ENCODE measurements at places on chromosomes 2 and 18.

DNA sequence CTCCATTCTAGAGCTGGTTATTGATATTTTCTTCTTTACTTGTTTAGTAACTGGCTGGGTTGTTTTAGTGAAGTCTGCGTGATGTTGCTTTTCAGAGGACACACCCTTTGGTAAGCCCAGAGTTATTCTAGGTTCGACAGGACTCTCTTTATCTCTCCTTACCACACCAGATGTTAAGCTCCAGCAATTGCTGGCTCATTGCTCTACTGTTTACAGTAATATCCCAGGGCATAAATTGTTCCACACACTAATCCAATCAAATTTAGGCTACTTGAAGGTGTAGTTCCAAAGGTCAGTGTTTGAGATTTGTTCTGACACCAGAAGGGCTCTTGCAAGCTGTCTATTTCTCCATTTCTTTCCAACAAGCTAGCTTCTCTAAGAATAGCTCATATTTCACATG lies 506.6 kb downstream of the NR4A2 start:
- H3K27me3 ChIP-seq, result no peaks in the 10 kb centered on the region
- no peak for DNase-seq
- no peaks in the 10 kb centered on the region for H3K36me3 ChIP-seq
- H3K4me1 ChIP-seq, result no peaks in the 10 kb centered on the region

- no peaks in the 10 kb centered on the region for H3K36me3 ChIP-seq
- H3K27ac ChIP-seq, result no peak overlapping the region
- peaks cover 5% of the 10 kb centered on the region for H3K27me3 ChIP-seq
- peaks cover 9% of the 10 kb centered on the region for H3K4me1 ChIP-seq
- no peak overlapping the region for H3K4me3 ChIP-seq
Observed at GRCh38 chr2:10478916-10479315, 30.8 kb upstream of the ODC1 start.

- H3K27ac ChIP-seq, result no peak overlapping the region
- no peaks in the 10 kb centered on the region for H3K4me1 ChIP-seq
- DNase-seq, result no peak
Observed at GRCh38 chr2:86686460-86686859, 33.6 kb upstream of the RMND5A start.

DNA sequence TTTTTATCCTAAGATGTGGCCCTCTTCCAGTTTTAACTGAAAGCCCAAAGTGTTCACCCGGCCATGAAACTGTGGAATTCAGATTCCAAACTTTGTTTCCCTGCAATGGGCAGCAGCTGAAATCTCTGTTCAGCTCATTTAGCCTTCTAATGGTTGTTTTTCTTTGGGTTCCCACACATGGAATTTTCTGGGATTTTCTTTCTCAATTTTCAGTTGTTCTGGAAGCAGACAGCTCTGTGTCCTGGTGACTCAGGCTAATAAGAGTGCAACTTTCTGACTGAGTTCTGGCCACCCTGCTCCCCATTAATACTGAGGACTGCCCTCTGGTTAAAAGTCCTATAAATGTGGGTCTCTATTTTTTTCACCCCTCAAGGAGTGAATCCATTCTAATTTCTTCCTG lies 78.5 kb downstream of the PMS1 start:
- H3K27ac ChIP-seq, result no peak overlapping the region
- no peaks in the 10 kb centered on the region for H3K4me1 ChIP-seq
- H3K36me3 ChIP-seq, result peaks cover 28% of the 10 kb centered on the region
- DNase-seq, result no peak
- no peaks in the 10 kb centered on the region for H3K27me3 ChIP-seq
- H3K4me3 ChIP-seq, result no peak overlapping the region

DNA sequence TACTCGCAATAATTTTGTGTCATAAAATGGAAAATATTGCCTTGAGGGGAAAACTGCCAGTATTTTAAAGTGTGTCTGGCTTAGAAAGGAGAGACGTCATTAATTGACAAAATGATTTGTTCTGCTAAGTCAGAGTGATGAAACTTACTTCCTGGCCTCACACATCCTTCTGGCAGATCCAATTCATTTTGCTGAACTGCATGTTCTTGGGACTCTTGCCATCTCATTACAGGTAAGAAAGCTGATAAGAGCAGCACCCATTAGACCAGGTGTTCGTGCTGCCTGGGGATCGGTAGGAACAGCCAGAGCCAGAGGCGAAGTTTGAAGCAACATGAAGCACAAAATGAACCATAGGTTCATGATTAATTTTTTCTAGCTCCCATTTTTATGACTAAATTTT lies 38.0 kb downstream of the KCNE4 start:
- H3K4me1 ChIP-seq, result no peaks in the 10 kb centered on the region
- DNase-seq, result no peak

DNA sequence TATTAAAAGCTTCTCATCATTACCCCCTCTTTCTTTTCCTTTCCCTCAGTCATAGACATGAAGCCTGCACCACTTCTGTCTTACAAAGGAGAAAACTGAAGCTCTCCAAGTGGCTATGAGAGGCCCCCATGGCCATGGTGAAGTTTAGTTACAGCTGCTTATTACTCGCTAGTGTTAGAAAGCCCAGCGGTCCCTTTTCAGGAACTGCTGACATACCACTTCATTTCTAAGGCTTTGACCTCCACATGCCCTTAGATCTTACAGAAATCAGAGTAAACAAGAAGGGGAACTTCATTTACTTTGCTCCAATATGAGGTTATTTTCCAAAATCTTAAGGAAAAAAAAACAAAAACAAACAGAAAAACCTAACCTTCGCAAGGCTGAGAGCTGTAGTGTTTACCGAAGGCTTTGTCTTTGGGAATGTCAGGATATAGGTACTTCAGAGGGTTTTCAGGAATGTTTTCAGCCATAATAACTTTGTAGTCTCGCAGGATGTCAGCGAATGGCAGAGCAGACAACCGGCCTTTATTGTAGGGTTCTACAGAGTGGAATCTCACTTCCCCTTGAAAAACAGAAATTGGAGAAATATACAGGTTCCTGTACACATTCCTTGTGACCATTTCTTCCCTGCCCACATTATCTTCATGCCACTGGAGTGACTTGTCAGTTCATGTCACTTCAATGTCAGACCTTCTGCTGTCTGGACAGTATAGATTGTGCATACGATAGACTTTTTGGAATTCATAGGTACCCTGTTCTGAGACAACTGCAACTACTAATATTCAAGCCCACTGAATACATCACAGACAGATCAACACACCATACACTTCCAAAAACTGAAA lies 18.8 kb upstream of the STAT1 start:
- H3K27ac ChIP-seq, result no peak overlapping the region
- peaks cover 38% of the 10 kb centered on the region for H3K36me3 ChIP-seq
- no peak overlapping the region for H3K4me3 ChIP-seq
- peaks cover 5% of the 10 kb centered on the region for H3K27me3 ChIP-seq

DNA sequence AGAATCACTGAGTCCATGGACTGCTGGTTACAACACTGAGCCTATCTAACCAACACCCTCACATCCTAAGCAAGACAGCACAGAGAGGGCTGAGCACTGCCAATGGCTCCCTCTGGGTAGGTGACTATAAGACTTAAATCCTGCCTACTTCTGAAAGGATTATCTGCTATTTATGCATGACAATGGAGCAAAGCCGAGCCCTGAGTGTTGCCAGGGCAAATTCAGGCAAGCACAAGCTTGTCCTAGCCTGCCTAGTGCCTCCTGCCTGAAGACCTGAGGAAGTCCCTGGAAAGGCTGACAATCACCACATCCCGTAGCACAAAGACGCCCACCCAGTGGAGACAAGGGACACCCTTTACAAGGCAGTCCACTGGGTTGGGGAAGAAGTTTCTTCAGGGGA lies 129.7 kb downstream of the OSR1 start:
- H3K4me1 ChIP-seq, result no peaks in the 10 kb centered on the region
- no peaks in the 10 kb centered on the region for H3K36me3 ChIP-seq
- no peaks in the 10 kb centered on the region for H3K27me3 ChIP-seq
- no peak overlapping the region for H3K4me3 ChIP-seq
- H3K27ac ChIP-seq, result no peak overlapping the region

- H3K4me1 ChIP-seq, result peaks cover 29% of the 10 kb centered on the region
- H3K36me3 ChIP-seq, result peaks cover 4% of the 10 kb centered on the region
- peak overlapping the region; percentile 87 for H3K4me3 ChIP-seq
- H3K27ac ChIP-seq, result peak overlapping the region; percentile 56
- H3K27me3 ChIP-seq, result peaks cover 10% of the 10 kb centered on the region
Observed at GRCh38 chr2:144522897-144523595, 3.1 kb upstream of the ZEB2 start.

GRCh38 chr2:150517951-150518680 lies 30.6 kb upstream of the RND3 start:
- no peaks in the 10 kb centered on the region for H3K4me1 ChIP-seq
- no peaks in the 10 kb centered on the region for H3K27me3 ChIP-seq
- H3K36me3 ChIP-seq, result no peaks in the 10 kb centered on the region
- no peak overlapping the region for H3K4me3 ChIP-seq

- peaks cover 44% of the 10 kb centered on the region for H3K36me3 ChIP-seq
- no peaks in the 10 kb centered on the region for H3K27me3 ChIP-seq
- H3K27ac ChIP-seq, result peak overlapping the region; percentile 94
- peaks cover 28% of the 10 kb centered on the region for H3K4me1 ChIP-seq
- DNase-seq, result peak; percentile 80
- H3K4me3 ChIP-seq, result peak overlapping the region; percentile 66
Observed at GRCh38 chr2:113886479-113887008, 3.3 kb upstream of the ACTR3 start.

GRCh38 chr2:190162851-190163250 lies 100.3 kb upstream of the MSTN start:
- DNase-seq, result no peak
- no peaks in the 10 kb centered on the region for H3K27me3 ChIP-seq
- peaks cover 2% of the 10 kb centered on the region for H3K36me3 ChIP-seq
- no peak overlapping the region for H3K27ac ChIP-seq
- H3K4me3 ChIP-seq, result no peak overlapping the region

DNA sequence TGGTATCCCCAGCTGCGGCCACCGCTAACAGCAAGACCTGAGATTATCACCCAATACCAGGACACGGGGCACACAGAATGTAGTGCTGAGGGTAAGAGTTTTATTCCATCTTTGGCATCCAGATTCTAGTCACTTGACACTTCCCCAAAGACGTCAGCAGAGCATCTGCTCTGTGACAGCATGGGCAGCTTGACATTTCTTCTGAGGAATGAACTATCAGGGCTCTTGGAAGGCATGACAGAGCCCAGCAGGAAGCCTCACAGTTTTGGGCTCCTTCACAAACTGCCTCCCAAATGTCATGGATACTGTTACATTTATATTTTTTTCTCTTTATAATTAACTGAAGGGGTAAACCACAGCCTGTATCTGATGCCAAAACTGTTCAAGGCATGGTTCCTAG lies 1010.7 kb downstream of the TDRD15 start:
- no peak overlapping the region for H3K27ac ChIP-seq
- no peaks in the 10 kb centered on the region for H3K36me3 ChIP-seq
- no peaks in the 10 kb centered on the region for H3K27me3 ChIP-seq
- no peak for DNase-seq

DNA sequence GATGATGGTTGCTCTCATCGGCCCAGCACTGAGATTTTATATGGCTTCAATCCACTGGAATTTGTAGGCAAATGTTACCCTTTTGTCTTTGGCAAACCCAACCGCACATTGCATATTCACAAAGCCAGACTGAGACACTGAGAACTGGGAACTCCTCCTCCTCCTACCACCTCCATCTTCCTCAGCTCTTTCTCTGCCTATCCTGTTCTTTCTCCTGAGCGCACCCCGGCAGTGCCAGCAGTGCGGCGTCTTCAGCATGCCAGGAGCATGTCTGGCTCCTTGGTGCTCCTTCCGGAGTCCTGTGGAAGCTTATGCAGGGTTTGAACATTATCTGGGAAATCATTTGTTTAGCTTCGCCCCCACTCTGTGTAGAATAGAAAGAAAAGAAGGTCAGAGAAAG lies 50.8 kb downstream of the TRIB2 start:
- H3K4me3 ChIP-seq, result no peak overlapping the region
- no peak overlapping the region for H3K27ac ChIP-seq
- H3K4me1 ChIP-seq, result no peaks in the 10 kb centered on the region
- H3K27me3 ChIP-seq, result peaks cover 65% of the 10 kb centered on the region
- H3K36me3 ChIP-seq, result no peaks in the 10 kb centered on the region
- DNase-seq, result no peak

DNA sequence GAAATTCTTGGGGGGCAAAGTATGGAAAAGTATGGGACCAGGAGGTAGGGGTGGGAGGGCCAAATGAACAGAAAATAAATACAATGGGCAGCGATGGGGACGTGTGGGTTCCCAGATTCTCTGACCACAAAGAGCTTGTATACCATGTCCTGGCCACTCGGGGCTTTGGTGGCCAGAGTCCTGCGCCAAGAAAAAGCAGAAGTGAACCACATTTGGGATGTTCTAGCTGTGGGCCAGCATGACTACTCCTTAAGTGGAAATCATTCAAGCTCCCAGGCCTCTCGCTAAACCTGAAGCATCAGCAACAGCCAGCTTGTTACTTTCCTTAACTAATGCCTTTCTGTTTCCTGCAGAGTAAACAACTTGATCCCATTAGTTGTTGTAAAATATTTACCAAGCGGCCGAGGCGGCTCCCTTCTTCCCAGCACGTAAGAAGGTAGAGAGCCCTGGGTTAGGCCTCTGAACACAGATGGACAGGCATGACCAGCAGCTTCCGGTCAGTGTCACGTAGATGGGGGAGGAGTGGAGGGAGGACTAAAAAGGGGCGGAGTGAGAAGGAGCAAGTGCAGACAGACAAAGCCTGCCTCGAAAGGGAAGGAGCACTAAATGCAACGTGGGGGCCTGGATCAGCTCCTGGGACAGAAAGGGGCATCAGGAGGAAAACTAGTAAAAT lies 88.2 kb downstream of the GALNT14 start:
- DNase-seq, result no peak
- H3K27ac ChIP-seq, result no peak overlapping the region
- no peaks in the 10 kb centered on the region for H3K27me3 ChIP-seq
- H3K36me3 ChIP-seq, result no peaks in the 10 kb centered on the region

DNA sequence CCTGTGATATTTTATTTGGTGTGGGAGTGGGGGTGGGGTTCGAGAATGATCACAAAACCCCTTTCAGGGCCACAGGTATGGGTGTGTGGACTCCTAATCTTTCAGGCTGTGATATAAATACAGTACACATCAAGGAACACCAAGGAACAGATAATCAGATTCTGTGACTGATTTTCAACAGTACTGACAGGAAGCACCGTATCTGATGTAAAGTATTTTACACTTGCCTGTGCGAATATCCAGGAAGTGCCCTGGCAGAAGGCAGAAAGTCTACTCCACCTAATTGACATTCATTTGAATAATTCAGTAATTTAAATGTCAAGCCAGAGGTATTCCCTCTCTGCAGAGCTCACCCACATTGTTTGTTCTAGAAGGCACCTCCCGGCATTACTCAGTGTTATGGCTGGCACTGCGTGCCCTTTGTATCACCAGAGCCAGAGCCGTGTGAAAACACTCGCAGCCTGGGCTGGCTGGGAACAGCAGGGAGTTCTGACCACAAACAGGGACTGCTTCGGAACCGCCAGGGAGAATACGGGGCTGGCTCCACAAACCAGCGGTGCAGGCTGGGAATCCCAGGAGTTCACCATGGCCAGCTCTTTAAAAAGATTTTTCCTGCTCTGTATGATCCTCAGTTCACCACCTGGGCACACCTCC lies 91.8 kb downstream of the ACVR1 start:
- H3K27me3 ChIP-seq, result no peaks in the 10 kb centered on the region
- H3K36me3 ChIP-seq, result peaks cover 25% of the 10 kb centered on the region
- peaks cover 50% of the 10 kb centered on the region for H3K4me1 ChIP-seq

DNA sequence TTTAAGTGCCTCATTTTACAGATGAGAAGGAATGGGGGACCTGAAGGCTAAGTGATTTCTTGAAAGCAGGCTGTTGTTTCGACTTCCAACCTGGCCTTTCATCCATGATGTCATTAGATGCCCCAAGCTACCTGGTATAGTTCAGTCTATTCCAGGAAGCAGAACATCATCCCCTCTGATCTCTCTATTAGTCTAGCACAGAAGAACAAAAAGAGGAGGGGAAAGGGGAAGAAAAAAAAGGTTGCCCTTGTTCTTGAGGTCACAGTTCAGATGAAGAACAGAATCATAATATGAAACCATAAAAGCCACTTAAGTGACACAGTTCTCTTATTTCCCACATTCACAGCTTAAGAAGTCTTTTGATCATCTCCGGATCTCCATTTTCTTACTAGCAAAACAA lies 386.2 kb upstream of the HNRNPA3 start:
- DNase-seq, result no peak
- H3K4me1 ChIP-seq, result no peaks in the 10 kb centered on the region
- peaks cover 32% of the 10 kb centered on the region for H3K27me3 ChIP-seq
- H3K36me3 ChIP-seq, result no peaks in the 10 kb centered on the region

Measured in stimulated activated naive B cell treated with anti-CD40 and anti-IgM and Interleukin-4, amounts not matched to agents 10 μg/mL and 1 μg/mL and 100 μg/mL, for 72 hours (primary cell).